ENCODE measurements at places on chromosomes 4 and X.

DNA sequence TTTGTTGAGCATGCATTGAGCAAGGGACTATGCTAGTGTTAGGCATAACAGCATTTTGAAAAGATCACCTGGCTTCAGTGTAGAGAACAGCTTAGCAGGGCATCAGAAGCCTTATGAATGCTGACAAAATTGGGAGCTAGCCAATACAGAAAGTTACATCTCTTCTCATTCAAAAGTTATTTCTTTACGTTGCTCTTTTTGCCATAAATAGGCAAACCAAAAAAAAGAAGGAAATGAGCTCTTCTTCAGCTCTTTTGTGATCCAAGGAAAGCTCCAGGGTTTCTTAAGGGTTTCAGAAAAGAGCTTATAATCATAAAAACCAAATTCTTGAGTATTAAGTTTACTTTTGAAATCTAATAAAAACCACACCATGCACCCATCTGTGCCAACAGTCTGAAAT, 35.2 kb upstream of the LNX1 start:
- no peak for DNase-seq

DNA sequence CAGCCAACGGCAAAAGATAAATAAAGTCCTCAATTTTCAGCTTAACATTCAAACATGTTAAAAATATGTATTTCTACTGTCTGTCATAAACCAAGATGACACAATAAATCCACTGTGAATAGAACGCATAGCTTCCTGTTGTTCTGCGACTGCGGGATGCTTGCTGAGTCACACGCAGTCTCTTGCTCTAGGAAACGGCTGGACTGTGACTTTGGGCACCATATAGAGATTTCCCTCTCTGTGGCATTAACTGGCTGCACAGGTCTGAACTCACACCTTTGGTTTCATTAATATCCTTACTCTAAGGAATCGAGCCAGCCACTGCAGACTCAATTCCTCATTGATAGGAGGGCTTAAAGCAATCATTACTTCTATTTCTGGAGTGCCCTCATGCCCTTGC, 8.4 kb downstream of the BEND4 start:
- no peak for DNase-seq

GRCh38 chr4:85486425-85487086, 11.6 kb downstream of the ARHGAP24 start:
- DNase-seq = peak; percentile 22

- peak; percentile 60 for DNase-seq
These were observed 114.5 kb upstream of the RBPJ start for GRCh38 chr4:26206339-26206738.

DNA sequence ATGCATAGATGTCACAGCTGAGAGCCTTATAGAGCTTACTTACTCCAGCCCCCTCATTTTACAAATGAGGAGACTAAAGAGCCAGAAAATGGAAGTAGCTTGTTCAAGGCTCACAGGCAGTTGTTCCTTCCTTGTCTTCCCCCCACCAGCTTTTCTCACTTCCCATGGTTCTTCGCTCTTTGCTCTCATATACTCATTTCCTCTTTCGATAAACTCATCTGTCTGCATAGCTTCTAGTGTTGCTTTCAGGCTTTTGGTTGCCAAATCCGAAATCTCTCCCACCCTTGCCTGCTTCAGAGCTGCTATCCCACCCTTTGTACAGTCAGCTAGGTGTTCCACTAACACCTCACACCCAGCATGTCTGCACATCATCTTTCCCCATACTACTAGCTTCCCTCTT, 25.0 kb upstream of the GJB1 start:
- DNase-seq = no peak

- DNase-seq = no peak
These were observed at the start of gene HOPX for GRCh38 chr4:56681158-56681852. Gene HOPX, minus strand, starts transcription at chr4:56681296. Its CDS starts 23,480 bp downstream, at chr4:56657816.

GRCh38 chrX:140467211-140467610, 37.7 kb downstream of the SOX3 start:
- no peak for DNase-seq

- DNase-seq = no peak
These were observed 206.1 kb upstream of the KLF8 start for GRCh38 chrX:56025872-56026571.

GRCh38 chrX:114267142-114267541, 316.7 kb upstream of the HTR2C start:
- DNase-seq = no peak

- no peak for DNase-seq
These were observed 51.5 kb downstream of the IL1RAPL1 start for GRCh38 chrX:28638775-28639174.

DNA sequence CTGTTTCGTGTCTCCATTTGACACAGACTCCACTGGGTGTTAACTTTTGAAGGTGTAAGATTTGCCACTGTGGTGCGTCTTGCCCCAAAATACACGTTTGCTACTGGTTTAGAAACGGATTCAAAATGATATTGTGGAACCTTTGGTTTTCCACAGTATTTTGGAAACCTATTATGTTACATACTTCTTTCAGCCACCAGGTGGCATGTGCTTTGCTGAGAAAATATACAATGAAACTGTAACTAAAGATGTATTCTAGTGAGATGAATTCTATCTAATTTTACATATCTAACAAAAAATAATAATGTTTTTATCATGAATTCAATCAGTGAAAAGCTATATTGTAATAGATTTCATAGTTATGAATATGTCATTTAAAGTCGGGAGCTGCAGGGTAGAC, 28.4 kb upstream of the SLITRK4 start:
- peak; percentile 2 for DNase-seq

- DNase-seq = no peak
These were observed 725.4 kb downstream of the PCDH7 start for GRCh38 chr4:31445526-31445925.

DNA sequence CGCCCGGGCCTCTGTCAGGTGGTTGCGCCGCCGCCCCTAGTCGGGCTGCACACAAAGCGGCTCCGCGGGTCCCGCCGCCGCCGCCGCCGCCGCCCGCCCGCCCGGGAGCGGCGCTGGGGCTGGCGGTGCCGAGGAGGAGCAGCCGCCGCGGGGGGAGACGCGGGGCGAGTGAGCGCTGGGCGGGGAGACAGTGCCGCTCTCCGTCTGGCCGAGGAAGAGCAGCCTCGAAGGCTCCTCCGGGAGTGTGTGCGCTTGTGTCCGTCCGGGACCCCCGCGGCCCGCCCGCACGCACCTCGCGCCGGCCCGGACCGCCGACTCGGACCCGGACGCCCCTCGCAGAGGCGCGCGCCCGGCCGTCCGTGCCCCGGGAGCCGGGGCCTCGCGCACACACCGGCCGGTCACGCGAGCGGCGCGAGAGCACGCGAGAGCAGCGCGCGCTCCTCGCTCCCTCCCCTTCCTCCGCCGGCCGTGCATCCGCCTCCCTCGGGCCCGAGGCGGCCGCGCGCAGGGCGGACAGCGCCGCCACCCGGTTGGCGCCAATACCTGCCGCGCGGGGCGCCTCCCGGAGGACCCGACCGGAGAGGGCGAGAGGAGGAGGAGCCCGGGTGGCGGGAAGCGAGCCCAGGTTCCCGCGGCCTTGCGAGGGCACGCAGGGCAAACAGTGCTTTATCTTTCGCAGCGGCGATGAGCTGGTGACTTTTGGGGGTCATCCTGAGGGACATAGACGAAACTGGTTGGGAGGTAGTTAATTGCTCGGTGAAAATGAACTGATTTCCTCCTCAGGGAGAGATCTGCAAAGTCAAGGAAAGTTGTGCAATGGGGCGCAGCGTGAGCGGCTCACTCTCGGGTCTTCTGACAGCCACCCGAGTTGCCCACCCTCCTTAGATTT, at the start of gene PDS5A:
Gene PDS5A (minus strand): TSS at position 423 of the 889 bp plus-strand sequence. CDS start 1,334 bp downstream, outside the sequence.
- peak; percentile 97 for DNase-seq

DNA sequence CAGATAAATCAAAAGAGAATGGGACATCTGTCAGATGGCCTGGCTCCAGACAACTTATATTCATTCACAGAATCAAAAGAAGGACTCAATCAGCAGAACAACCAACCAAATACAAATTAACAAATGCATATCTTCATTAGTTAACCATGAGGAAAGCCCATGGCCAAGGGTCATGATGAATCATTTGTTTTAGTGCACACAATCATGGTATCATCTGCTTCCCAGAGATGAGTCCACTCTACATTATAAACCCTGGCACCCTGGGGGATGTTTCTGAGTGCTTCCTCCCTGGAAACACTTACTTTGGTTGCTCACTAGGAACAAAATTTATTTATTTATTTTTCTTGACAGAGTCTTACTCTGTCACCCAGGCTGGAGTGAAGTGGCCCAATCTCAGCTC, 453.3 kb upstream of the HS3ST1 start:
- DNase-seq = no peak

DNA sequence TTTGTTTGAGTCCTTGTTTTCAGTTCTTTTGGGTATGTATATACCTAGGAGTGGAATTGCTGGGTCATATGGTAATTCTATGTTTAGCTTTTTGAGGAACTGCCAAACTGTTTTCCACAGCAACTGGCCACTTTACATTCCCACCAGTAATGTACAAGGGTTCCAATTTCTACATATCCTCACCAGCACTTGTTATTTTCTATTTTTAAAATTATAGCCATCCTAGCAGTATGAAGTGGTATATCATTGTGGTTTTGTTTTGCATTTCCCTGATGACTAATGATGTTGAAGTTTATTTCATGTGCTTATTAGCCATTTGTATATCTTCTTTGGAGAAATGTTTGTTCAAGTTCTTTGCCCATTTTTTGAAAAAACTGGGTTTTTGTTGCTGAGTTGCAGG, 39.6 kb downstream of the TMEM164 start:
- no peak for DNase-seq

GRCh38 chr4:153620352-153620751, 63.7 kb upstream of the TLR2 start:
- no peak for DNase-seq

DNA sequence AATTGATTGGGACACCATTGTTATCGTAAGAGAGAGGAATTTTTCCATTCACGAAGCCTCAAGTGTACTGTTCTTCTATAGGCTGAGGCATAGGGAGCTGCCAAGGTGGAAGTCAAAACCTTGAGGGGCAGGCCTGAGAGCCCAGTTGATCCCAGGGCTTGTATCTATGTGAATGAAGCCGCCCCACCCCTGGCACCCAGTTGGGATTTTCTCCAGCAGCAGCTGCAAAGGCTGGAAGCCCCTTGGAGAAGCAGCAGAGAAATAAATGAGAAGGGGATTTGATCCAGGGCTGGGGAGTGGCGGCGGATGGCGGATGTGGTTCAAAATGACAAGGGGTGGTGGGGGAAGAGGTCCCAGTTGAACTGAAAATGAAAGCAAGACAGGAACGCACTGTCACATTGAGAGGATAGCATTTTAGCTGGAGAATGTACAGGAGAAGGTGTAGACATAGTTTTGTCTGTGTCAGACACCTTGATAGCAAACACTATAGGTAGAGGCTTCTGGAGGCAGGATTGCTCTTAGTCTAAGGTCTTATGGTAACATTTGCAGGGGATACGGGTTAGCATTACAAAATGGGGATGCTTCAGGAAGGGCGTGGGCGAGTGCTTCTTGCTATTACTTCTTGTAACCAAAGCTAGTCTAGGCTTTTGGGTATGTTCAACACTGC, 32.6 kb downstream of the DOCK11 start:
- no peak for DNase-seq

- DNase-seq = no peak
These were observed 52.8 kb upstream of the TEX13A start for GRCh38 chrX:105273326-105273725.

DNA sequence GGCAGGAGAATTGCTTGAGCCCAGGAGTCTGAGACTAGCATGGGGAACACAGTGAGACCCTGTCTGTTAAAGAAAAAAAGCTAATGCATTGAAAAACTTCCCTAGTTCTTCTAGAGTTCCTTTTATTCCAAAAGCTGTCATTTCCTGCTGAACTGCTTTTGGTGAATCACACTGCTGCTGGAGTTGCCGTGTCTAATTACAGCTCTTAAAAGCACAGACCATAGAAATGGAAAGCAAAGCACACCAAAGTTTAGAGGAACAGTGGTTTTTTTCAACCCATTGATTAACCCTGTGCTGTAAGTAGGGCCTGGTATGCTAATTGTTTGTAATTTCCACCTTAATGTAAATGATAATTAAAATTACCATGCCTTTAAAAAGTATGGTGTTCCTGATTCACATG, 52.4 kb downstream of the SEPTIN11 start:
- DNase-seq = no peak

- no peak for DNase-seq
These were observed 22.8 kb downstream of the IL1RAPL1 start for GRCh38 chrX:28609917-28610613.

DNA sequence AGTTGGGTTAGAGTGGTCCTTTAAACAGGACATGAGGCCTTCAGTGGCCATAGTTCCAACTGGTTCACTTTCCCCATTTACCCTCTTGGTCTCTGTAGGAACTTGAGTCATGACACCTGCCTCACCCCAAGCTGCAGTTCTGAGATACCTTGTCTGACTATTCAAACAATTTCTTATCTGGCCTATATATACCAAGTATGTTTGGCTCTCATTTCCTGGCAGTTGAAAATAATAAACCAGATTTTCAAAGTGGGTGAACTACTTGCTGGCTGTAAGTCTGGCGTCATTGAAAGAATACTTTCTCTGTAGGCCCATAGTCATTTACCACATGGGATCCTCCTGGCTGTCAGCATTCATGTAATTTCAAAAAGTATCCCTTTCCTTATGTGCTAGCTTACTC, 228.8 kb downstream of the SHROOM3 start:
- DNase-seq = no peak

DNA sequence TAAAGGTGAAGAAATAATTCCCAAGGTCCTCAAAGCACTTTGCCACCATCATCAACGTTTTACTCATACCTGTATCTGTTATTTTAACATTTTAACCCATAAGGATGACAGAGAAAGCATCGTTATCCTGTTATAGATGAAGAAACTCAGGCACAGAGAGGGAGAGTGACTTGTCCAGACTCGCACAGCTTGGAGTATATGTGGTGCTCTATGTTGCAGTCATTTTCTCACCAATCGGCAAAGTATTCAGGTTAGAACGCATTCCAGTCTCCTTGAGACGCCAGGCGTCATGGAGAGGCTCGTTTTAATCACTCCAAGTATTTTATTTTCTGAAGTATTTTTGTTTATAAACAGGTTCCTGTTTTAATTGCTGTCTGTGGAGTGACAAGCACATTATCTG, 73.5 kb downstream of the IRF2 start:
- DNase-seq = no peak

- DNase-seq = peak; percentile 40
These were observed 29.1 kb downstream of the RIPPLY1 start for GRCh38 chrX:106874075-106874474.

DNA sequence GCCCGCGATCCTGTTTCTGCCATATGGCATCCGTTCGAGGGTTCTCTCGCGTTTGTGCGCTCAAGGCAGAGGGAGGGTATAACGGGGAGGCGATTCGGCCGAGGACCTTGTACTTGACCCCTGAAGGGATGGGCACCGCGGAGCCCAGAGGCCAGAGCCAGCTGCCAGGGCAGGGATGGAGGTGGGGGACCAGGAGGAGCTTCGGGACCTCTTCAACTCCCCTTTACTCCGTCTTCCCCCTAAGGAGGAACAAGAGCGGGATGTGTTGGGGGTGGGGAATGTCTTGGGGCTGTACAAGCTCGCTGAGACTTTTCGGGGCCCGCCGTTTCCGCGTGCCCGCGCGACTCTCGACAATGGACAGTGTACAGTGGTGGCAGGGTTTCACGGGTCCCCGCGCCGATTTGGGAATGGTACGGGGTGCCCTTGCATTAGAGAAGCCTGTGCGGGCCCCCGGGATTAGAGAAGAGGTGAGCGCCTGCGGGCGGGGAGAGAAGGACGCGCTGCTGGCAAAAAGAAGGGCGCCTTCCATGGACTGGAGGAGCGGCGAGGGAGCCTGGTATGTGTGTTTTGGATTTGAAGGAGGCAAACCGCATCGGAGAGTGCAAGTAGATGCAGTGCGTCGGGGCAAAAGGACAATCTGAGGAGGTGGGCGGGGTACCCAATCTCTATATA, 760 bp downstream of the UGT8 start:
- DNase-seq = no peak

GRCh38 chr4:79854856-79855502, 218.1 kb downstream of the ANTXR2 start:
- peak; percentile 3 for DNase-seq

GRCh38 chr4:145703850-145704497, 24.0 kb downstream of the C4orf51 start:
- DNase-seq = no peak
